ENCODE measurements at places on chromosomes 2 and 18. TPM values are rescaled to one million over a fixed set of nuclear protein-coding genes. Genes with fewer than 3 reads are reported as not detected.

DNA sequence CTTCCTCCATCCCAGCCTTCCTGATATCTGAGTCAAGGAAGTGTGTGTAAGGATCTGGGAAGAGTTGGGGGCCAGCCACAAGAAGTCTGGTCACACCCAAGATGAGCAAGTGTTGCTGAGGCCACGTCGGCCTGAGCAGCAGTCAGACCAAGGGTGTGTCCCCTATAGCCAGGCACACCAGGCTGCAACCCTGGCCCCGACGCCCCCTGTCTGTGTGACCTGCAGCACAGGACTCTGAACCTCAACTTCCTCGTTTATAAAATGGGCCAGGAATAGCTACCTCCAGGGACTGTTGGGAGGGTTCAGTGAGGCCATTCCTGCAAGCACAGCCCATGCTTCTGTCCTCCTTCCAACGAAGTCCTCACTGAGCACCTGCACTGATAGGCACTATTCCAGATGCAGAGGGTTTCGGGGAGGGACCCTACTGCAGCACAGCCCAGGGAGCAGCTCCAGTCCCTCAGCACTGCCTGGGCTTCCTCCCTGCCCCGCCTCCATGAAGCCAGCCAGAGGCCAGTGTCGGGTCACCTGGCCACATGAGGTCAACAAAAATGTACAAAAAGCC, 13.3 kb downstream of the LIMS2 start:
- no peak overlapping the region for H3K4me3 ChIP-seq
- peaks cover 4% of the 10 kb centered on the region for H3K4me1 ChIP-seq
- H3K27me3 ChIP-seq = no peaks in the 10 kb centered on the region
- H3K36me3 ChIP-seq = no peaks in the 10 kb centered on the region
- DNase-seq = peak; percentile 22

DNA sequence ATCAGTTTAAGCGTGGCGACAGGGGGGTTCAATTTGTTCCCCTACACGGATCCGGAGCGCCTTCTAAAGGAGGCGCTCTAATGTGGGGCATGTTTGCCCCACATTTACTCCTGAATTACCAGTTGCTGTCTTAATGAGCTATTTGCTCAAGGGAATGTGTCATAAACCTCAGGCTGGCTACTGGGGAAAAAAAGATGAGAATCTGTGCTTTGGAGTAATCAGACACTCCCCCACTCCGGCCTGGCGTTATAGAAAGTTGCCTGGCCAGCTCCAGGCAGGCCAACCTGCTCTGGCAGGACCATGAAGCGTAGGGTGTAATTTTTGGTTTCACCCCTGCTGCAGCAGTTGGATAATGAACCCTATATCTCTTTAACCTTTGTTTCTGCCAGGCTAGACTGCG, 31.0 kb upstream of the MAP3K20 start:
- H3K36me3 ChIP-seq = no peaks in the 10 kb centered on the region
- no peak overlapping the region for H3K4me3 ChIP-seq
- no peaks in the 10 kb centered on the region for H3K27me3 ChIP-seq
- H3K4me1 ChIP-seq = no peaks in the 10 kb centered on the region
- H3K27ac ChIP-seq = peak overlapping the region; percentile 80

DNA sequence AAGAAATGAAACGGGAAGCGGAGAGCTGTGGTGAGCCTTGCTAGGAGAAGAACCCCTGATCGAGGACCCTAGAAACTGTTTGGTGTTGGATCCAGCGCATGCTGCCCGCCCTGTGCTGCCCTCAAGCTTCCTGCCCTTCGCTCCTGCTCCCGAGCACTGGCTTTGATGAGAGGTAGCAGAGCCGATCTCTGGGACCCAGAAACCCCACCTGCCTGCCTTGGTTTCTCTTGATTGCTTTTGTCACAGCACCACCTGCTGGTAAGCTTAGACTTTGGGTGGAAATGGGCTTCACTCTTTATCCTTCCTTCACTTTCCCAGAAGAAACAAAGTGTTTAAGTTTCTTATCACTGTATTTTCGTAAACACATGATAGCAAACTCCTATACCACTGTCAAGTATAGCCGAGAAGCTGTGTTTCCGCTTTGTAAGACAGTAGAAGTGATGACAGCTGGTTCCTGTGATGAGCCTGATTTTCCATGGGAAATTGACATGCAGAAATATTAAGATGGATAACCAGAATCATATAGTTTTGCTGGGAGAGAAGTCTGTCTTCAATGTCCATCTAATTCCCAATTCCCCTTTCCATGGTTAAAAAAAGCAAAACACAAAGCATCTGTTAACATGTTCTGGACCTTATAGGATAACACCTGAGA, 267.4 kb downstream of the PHLPP1 start:
- no peak overlapping the region for H3K4me3 ChIP-seq
- DNase-seq = no peak
- peaks cover 8% of the 10 kb centered on the region for H3K36me3 ChIP-seq

GRCh38 chr2:224915136-224915535, 127.1 kb downstream of the DOCK10 start:
- H3K4me1 ChIP-seq = no peaks in the 10 kb centered on the region
- H3K4me3 ChIP-seq = no peak overlapping the region
- H3K27me3 ChIP-seq = no peaks in the 10 kb centered on the region

- no peaks in the 10 kb centered on the region for H3K4me1 ChIP-seq
- DNase-seq = no peak
- no peak within 1 kb of the TSS for H3K4me3 ChIP-seq
- H3K36me3 ChIP-seq = no peaks in the 10 kb centered on the region
Measured at GRCh38 chr2:39243469-39244123, at the start of gene CDKL4. TSS of gene CDKL4 (minus strand) at chr2:39243970.

Gene MC4R
- not detected for total RNA-seq

DNA sequence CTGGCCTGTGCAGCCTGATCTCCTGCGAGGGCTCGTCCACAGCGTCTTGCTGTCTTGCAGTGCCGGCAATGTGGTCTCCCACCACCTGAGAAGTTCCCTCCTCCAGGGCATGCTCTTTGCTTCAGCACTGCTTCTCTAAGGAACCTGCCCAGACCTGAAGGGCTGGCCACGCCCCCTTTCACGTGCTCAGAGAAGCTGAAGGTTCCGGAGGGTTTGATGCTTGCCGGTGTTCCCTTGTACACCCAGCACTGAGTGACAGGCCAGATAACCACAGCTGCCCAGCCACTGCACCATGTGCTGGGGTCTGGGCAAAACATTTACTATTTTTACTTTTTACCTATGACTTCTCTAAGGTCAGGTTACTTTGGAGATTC, 1.7 kb upstream of the POLR2D start:
- peaks cover 10% of the 10 kb centered on the region for H3K36me3 ChIP-seq
- H3K27ac ChIP-seq = no peak overlapping the region
- H3K27me3 ChIP-seq = no peaks in the 10 kb centered on the region
- H3K4me1 ChIP-seq = peaks cover 9% of the 10 kb centered on the region

- no peaks in the 10 kb centered on the region for H3K27me3 ChIP-seq
- H3K4me3 ChIP-seq = no peak overlapping the region
- DNase-seq = no peak
- peaks cover 23% of the 10 kb centered on the region for H3K4me1 ChIP-seq
Measured at GRCh38 chr2:45470531-45470930, 140.5 kb downstream of the SRBD1 start.

- no peaks in the 10 kb centered on the region for H3K36me3 ChIP-seq
- no peaks in the 10 kb centered on the region for H3K27me3 ChIP-seq
- H3K4me3 ChIP-seq = no peak overlapping the region
- no peak overlapping the region for H3K27ac ChIP-seq
Measured at GRCh38 chr2:63596401-63596883, 7.7 kb downstream of the MDH1 start.

Gene CD226
- 1.5 TPM for total RNA-seq

DNA sequence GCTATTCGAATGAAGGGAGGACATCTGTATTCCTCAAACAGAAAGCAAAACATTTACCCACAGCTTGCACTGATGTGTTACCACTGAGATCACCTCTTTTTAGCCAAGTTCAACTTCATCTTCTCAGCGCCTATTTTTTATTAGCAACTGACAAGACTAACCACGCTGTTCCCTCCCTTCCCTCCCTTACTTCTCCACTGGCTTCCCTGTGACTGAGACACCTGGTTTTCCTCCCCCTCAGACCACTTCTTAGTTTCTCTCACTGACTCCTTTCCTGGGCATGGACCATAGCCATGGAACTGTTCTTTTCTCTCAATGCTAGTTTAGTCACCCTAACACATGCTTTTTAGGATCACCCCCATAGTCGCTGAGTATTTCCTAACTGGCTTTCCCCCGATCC, 3.3 kb downstream of the L3MBTL4 start:
- H3K4me3 ChIP-seq = no peak overlapping the region
- no peaks in the 10 kb centered on the region for H3K36me3 ChIP-seq
- no peak for DNase-seq
- no peaks in the 10 kb centered on the region for H3K4me1 ChIP-seq
- H3K27ac ChIP-seq = no peak overlapping the region

- H3K36me3 ChIP-seq = no peaks in the 10 kb centered on the region
- H3K4me3 ChIP-seq = no peak overlapping the region
- DNase-seq = no peak
Measured at GRCh38 chr2:167933097-167933814, 314.1 kb downstream of the STK39 start.

DNA sequence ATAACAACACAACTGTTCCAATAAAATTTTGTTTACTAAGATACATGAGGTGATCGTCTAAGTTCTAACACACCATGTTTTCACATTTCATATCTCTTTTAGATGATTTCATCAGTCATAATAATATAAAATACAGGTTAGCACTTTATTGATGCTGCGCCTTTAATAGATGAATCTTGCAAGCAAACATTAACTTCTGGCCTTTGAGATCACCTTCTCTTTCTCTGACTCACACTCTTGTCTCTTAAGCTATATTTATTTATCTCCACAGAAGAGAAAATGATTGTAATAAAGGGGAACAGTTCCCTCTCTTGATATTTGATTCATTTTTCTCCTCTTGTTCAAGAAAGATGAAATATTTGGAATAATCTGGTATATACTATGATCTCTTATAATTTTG, 603.3 kb upstream of the POU3F3 start:
- H3K4me3 ChIP-seq = no peak overlapping the region
- H3K4me1 ChIP-seq = no peaks in the 10 kb centered on the region
- no peak for DNase-seq
- no peaks in the 10 kb centered on the region for H3K27me3 ChIP-seq
- no peaks in the 10 kb centered on the region for H3K36me3 ChIP-seq
- no peak overlapping the region for H3K27ac ChIP-seq

GRCh38 chr18:58865701-58866065, 1.0 kb downstream of the ZNF532 start:
- H3K27ac ChIP-seq = no peak overlapping the region
- H3K27me3 ChIP-seq = no peaks in the 10 kb centered on the region
- peaks cover 10% of the 10 kb centered on the region for H3K4me1 ChIP-seq
- no peaks in the 10 kb centered on the region for H3K36me3 ChIP-seq
- DNase-seq = no peak

Gene RIT2
- not detected for total RNA-seq

DNA sequence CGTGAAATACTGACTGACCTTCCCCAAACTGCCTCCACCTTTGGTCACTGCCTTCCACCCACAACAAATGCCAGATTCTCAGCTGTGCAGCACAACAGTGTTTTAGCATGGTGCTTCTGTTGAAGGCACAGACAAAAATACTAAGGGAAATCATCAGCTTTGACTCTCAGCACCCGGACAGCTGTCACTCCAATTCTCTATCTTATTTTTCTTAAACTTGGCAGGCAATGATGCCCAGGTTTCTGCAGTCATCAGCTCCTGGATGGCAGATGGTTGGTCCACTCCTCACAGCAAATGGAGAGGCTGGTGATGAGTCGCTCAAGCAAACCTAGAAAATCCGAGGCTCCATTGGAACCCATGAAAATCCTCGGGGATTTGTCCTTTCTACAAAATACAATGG, 2.9 kb upstream of the FAM124B start:
- no peak overlapping the region for H3K4me3 ChIP-seq
- H3K36me3 ChIP-seq = no peaks in the 10 kb centered on the region
- no peak for DNase-seq

DNA sequence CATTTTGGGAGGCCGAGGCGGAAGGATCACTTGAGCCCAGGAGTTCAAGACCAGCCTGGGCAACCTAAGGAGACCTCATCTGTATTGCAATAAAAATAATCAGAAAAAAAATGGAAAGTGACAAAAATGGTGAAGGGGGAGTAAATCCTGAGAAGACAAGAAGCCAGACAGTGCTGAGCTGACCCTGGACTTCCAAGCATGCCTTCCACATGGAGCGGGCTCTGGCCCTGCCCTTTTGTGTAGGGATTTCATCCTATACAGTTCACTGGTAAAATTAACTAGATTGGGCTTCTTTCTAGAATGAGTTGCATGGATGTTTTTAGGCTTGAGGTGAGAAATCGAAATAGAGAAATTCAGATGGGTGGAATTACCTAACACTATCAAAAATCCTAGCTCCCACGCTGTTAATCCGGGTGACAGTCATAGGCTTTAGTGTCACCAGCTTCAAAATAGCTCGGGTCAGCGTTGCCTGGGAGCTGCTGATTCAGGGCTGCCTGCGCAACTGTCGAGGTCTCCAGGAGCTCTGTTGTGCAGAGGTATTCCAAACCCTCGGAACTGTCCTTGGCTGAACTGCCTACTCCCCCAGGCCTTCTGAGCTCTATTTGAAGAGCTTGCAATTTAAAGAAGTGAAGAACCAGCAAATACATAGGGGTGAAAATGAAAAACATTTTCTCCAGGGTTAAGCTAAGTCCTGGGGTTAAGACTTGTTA, 21.5 kb upstream of the ZNF532 start:
- H3K36me3 ChIP-seq = no peaks in the 10 kb centered on the region
- H3K27ac ChIP-seq = no peak overlapping the region
- no peak for DNase-seq

DNA sequence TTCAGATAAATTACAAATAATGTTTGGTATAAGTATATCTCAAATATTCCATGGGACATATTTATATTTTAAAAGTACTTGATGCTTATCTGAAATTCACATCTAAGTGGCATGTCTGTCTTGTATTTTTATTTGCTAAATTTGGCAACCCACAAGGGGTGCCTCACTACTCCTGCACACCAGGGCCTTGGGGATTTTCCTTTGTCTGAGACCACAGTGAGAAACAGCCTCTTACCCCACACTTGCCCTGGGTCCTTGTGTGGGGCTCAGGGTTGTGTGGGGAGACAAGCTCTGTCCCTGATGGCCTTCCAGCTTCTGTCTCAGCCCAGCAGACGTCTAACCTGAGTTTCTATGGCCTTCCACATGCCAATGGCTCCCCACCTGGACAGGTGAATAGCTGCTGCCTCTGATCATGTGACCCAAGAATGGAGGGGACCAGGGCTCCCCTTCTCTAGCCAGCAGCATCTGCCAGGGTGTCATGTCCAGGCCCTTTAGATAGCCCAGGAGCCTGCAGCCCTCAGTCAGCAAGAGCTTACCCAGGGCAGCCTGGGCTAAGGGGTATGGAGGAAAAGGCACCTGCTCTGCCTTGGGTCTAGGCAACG, 49.5 kb upstream of the MRPL33 start:
- no peaks in the 10 kb centered on the region for H3K27me3 ChIP-seq
- H3K36me3 ChIP-seq = no peaks in the 10 kb centered on the region
- H3K4me1 ChIP-seq = no peaks in the 10 kb centered on the region
- H3K4me3 ChIP-seq = no peak overlapping the region
- H3K27ac ChIP-seq = no peak overlapping the region

Data from right lobe of liver (tissue), 6 donors.